C1 segment of cervical spinal cord (tissue), 14 donors: ENCODE measurements at places on chromosomes 2 and 18.

- DNase-seq: no peak
Observed at GRCh38 chr2:61853086-61853846, 594 bp downstream of the FAM161A start.

DNA sequence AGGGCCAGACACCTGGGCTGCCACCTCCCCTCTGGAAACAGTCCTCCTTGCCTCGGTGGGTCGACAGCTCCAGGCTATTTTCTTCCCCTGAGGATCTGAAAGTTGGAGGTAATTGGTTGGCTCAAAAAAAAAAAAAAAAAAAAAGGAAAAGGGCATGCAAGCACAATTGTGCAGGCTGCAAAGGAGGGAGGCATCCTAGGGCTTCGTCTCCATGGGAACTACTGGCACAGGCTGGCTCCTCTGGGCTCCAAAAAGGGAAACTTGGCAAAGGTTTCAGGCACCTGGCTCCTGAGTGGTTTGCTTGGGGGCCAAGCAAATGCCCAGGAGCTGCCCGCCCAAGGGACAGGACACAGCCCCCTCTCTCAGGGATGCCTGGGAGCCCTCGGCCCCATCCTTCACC lies 1.1 kb upstream of the KCNIP3 start:
- peak; percentile 53 for DNase-seq

GRCh38 chr18:22368021-22368420 lies 49.7 kb downstream of the CTAGE1 start:
- no peak for DNase-seq

DNA sequence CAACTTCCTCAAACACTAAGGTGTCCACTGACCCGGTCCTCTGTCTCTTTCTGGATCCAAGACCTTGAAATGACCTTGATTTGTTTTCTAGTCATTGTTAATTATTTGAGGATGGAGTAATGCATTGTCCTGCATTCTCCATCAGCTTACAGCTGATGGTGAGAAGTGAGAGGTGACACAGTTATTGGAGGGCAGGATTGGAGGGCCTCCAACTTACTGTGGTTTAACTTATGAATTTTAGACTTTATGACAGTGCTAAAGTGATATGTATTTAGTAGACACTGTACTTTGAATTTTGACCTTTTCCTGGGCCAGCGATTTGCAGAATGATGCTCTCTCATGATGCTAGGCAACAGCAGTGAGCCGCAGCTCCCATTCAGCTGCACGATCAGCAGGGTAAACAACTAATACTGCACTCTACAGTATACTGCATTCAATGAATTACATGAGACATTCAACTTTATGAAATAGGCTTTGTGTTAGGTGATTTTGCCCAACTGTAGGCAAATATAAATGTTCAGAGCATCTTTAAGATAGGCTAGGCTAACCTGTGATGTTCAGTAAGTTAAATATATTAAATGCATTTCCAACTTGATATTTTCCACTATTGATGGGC lies 200.0 kb upstream of the MEX3C start:
- DNase-seq: no peak

DNA sequence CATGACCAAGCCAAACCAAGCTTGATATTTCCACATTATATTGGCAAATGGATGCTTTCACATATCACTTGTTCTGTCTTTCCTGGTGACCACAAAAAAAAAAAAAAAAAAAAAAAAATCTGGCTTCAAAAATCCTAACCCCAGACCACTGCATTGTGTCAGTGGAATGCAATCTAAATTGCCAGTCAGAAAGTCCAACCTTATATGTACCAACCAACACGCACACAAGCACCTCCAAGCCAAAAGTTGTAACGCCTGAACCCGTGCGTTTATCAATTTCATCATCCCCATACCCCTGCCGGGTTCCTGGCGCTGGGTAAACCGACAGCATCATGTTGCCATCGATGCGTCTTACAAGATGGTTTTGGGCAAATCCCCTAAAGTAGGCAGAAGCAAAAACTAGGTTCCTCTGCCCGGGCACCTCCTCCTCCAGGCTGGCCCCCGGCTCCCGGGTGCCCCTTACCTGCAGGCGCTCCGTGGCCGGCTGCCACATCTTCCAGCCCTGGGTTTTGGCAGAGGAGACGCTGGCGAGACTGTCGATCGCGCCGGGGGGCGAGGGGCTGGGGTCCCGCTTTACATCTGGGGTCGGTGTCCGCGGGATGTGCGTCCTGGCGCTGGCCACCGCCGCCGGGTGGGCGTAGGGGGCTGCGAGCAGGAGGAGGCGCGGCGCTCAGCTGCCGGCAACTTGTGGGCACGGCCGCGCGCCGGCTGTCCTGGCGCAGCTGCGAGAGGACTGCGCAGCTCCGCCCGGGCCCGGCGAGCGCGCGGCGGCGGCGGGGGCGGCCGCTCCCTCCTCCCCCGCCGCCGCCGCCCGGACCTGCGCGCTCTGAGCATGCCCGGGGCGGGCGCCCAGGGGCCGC lies at the start of gene PID1:
TSS of gene PID1 (minus strand) at position 737 of the 860 bp plus-strand sequence. CDS start at position 493, 244 bp downstream.
- DNase-seq: no peak

DNA sequence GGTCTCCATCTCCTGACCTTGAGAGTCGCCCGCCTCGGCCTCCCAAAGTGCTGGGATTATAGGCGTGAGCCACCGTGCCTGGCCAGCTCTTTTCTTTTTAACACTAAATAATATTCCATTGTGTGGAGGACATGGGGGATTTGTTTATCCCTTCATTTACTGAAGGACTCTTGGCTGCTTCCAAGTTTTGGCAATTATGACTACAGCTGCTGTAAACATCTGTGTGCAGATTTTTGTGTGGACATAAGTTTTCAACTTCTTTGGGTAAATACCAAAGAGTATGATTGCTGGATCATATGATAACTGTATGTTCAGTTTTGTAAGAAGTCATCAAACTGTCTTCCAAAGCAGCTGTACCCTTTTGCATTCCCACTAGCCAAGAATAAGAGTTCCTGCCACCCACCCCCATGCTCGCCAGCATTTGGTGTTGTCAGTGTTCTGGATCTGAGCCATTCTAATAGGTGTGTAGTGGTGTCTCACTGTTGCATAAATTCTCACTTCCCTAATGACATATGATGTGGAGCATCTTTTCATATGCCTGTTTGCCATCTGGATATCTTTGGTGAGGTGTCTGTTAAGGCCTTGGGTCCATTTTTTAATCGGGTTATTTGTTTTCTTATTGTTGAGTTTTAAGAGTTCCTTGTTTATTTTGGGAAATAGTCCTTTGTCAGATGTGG lies 52.2 kb downstream of the TNFRSF11A start:
- no peak for DNase-seq

- DNase-seq: no peak
Observed at GRCh38 chr2:192010073-192010472, 163.2 kb upstream of the CAVIN2 start.

DNA sequence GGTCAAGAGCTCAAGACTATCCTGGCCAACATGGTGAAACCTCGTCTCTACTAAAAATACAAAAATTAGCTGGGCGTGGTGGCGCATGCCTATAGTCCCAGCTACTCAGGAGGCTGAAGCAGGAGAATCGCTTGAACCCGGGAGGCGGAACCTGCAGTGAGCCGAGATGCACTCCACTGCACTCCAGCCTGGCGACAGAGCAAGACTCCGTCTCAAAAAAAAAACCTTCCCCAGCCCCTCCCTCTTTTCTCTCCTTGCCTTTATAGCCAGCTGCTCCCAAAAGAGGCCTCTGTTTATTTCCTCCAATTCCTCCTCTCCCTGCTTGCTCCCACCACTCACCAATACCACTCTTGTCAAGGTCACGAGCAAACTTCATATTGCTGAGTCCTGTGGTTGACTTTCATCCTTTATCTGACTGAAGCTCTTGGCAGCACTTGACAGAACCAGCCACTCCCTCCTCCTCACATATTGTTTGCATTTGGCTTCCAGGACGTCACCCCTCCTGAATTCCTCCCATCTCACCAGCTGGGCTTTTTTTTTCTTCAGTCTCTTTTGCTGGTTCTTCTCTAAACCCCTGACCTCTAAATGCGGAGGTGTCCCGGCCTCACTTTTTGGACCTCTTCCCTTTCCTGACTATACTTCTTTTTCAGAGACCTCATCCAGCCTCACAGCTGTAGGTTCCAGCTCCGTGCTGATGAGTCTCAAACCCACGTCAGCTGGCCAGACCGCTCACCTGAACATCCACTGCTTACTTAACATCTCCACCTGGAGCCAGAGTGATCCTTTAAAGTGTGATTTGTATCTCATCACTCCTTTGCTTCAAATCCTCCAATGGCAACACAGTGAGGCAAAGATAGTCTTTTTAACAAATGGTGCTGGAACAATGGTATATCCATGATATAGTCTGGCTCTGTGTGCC lies 84.6 kb upstream of the CAB39 start:
- no peak for DNase-seq

- no peak for DNase-seq
Observed at GRCh38 chr2:48107326-48107925, 201.1 kb upstream of the FBXO11 start.
